ENCODE measurements at places on chromosomes 11 and 22. TPM values are rescaled to one million over a fixed set of nuclear protein-coding genes. Genes with fewer than 3 reads are reported as not detected.

OPCML gene
- not detected for total RNA-seq

POTEH gene
- total RNA-seq, result not detected

RIC3 gene
- not detected for total RNA-seq

CYP2D6 gene
- total RNA-seq, result 0.36 TPM

C2CD2L gene
- total RNA-seq, result 8.0 TPM

BMAL1 gene
- total RNA-seq, result 28.7 TPM

All from melanocyte of skin (primary cell).